Stimulated activated CD8-positive, alpha-beta memory T cell treated with anti-CD3 and anti-CD28 coated beads, Interleukin-15, amount 100 ng/mL, for 48 hours (primary cell): ENCODE measurements at places on chromosomes 11 and 22.

GRCh38 chr22:20233351-20234313 lies 34.5 kb downstream of the RTN4R start:
- DNase-seq: no peak

- no peak for DNase-seq
These were observed 490.3 kb downstream of the METTL15 start for GRCh38 chr11:28598531-28598930.

- DNase-seq: no peak
These were observed 47.4 kb downstream of the SYT13 start for GRCh38 chr11:45238724-45239123.

- DNase-seq: no peak
These were observed 438.4 kb upstream of the CHORDC1 start for GRCh38 chr11:90661233-90661632.

- no peak for DNase-seq
These were observed 3.0 kb downstream of the OR8D4 start for GRCh38 chr11:123904932-123905331.

- no peak for DNase-seq
These were observed 533.6 kb upstream of the API5 start for GRCh38 chr11:42778193-42778592.

DNA sequence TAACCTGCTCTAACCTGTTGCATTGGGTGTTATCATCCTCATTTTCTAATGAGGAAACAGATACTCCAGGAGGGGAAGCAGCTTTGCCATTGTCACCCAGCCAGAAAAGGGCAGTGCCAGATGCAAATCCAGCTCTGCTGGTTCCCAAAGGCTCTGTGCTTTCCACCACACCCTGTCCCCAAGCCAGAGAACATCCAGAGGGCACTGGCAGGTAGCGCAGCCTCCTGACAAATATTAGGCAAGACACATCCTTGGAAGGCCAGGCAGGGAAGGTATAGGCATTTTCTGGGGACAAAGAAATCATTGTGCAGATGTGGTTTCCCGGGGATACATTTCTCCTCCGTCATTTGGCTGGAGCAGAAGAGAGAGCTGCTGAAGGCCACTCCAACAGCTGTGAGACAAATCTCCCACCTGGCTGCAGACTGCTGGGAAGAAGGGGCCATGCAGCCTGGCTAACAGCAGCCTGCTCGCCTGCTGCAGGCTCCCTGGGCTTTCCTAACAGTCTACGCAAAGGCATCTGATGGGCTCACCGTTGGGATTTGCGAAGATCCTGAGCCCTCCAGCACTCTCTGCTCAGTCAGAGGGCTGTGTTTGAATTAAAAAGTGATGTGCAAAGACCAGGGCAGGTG lies 93.9 kb upstream of the PITPNB start:
- no peak for DNase-seq

DNA sequence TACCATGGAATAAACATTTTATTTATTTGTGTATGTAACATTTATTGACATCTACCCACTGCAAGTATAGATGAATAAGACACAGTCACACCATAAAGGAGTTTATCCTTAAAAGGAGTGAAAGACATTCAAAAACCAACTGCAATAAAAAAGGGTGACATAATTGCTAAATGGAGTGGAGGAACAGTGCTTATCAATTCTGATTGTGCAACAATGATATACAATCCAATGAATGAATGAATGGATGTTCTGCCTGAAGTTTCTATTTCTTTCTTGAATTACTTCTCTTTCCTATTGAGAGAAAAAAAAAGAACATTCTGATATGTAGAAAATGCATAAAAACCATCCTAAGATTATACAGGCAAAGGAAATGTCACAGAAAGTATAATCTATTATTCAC lies 10.0 kb downstream of the MMP7 start:
- no peak for DNase-seq

GRCh38 chr11:114280696-114281095 lies 15.5 kb upstream of the NNMT start:
- no peak for DNase-seq
